ENCODE measurements at places on chromosomes 13 and 19.

- no peak for DNase-seq
These were observed 390.1 kb downstream of the TDRD3 start for GRCh38 chr13:60787083-60787482.

DNA sequence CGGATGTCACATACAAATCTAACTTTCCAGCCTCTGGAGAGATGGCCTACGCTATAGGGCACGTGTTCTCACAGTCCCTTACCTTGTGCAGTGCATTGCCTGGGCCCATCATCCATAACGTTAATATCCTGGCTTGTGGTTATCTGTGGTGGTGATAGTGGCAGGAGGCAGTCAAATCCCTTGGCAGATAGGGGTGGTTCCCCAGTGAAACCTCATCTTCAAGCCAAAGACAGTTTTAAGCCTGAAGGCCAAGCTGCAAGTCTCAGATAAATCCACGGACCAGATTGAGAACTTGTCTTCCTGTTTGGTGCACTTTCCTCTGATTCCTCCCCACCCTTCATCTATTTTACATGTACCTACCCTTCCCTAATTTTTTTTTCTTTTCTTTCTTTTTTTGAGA, 4.3 kb upstream of the FBXO17 start:
- DNase-seq: no peak

- DNase-seq: no peak
These were observed 7.4 kb upstream of the SLITRK6 start for GRCh38 chr13:85806553-85807175.

GRCh38 chr19:46990991-46991676, 28.5 kb upstream of the NPAS1 start:
- DNase-seq: peak; percentile 24

GRCh38 chr13:91406619-91407018, 8.2 kb downstream of the GPC5 start:
- DNase-seq: no peak

All from stimulated activated CD8-positive, alpha-beta memory T cell treated with anti-CD3 and anti-CD28 coated beads, Interleukin-12 subunit alpha, Interleukin-12 subunit beta, amount 100 ng/mL, for 4 hours (primary cell).